ENCODE measurements at places on chromosomes 1 and 21.

DNA sequence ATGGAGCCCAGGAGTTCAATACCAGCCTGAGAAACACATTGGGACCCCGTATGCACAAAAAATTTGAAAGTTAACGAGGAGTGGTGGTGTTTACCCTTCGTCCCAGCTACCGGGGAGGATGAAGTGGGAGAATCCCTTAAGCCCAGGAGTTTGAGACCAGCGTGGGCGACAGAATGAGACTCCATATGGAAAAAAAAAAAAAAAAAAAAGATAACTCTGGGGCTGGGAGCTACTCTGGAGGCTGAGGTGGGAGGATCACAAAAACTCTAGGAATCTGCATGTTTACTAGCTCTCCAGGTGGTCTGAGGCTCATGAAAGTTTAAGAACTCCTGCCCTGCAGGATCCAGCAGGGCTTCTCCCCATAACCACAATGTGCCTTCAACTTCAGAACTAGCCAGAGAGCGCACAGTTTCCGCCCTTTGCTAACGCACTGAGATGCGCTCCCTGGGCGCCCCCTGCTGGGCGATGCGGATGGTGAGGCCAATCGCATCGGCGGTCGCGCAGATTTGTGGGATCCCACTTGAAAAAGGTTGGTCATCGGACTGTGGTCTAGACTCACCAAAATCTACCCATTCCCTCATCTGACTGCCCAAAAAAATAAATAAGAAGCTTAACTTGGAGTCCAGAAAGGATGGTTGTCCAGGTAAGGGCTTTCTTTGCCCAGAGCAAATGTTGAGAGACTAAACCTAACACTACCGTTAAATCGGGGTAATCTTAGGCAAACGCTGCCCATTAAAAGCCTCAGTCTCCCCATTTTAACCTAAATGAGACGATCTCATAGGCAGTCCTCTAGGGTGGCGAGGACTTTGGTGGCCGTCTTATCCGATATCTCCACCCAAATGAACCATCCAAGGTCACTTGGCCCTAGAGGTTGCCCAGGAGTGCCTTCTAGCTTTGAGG is 8.8 kb downstream of the ZNF683 start:
- peaks cover 18% of the 10 kb centered on the region for H3K27me3 ChIP-seq
- no peaks in the 10 kb centered on the region for H3K36me3 ChIP-seq
- peaks cover 39% of the 10 kb centered on the region for H3K4me1 ChIP-seq
- no peak overlapping the region for H3K4me3 ChIP-seq
- peak; percentile 96 for DNase-seq

- no peaks in the 10 kb centered on the region for H3K36me3 ChIP-seq
- no peak overlapping the region for H3K27ac ChIP-seq
- H3K4me1 ChIP-seq, result peaks cover 2% of the 10 kb centered on the region
- peaks cover 39% of the 10 kb centered on the region for H3K27me3 ChIP-seq
- no peak overlapping the region for H3K4me3 ChIP-seq
Observed at GRCh38 chr1:160064746-160065145, 5.2 kb downstream of the KCNJ10 start.

DNA sequence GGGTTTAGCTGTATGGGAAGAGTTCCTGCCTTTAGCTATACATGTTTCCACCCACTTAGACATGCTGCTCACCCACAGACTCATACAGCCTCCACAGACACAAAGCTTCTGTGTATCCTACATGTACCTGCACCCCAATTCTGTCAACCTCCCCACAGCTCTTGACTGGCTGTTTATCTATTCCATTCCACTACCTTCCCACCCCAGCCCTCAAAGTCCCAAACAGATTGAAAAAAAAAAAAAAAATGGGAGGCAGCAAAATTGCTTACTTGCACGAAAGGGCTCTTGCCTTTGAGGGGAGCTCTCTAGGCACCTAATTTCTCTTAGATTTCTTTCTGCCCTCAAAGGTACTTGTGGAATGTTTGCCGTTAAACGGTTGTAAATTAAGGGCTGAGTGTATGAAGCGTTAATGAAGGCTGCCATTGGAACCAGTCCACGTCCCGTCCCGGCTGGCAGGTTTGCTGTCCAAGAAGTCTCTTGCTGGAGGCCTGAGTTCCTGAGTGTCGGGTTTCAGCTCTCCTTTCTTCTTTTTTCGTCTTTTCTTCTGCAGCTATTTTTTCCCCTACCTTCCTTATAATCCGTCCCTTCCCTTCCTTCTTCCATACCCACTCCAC is 43.6 kb downstream of the PBX1 start:
- H3K4me1 ChIP-seq, result no peaks in the 10 kb centered on the region
- no peak for DNase-seq
- H3K27ac ChIP-seq, result no peak overlapping the region
- no peak overlapping the region for H3K4me3 ChIP-seq
- no peaks in the 10 kb centered on the region for H3K36me3 ChIP-seq
- H3K27me3 ChIP-seq, result no peaks in the 10 kb centered on the region

DNA sequence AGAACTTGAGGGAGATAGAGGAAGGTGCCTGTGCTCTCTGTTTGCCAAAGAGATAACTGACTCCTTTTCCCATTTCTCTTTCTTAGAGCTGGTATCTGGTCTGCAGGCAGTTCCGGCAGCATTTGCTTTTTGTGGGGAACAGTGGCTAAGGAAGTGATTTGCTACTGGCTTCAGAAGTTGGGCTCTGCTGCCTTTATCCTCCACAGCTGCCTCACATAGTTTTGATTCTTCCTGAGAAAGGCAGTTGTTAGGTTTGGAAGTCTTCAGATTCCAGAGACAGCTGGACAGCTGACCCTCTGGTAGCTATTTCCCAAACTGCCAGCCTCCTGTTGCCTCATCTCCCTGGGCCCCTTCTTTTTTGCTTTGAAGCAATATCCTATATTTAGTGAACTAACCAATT is 62.6 kb upstream of the MACF1 start:
- H3K4me1 ChIP-seq, result no peaks in the 10 kb centered on the region
- DNase-seq, result no peak
- H3K27ac ChIP-seq, result no peak overlapping the region
- H3K27me3 ChIP-seq, result peaks cover 9% of the 10 kb centered on the region

- no peak overlapping the region for H3K4me3 ChIP-seq
- H3K27me3 ChIP-seq, result no peaks in the 10 kb centered on the region
- peaks cover 58% of the 10 kb centered on the region for H3K36me3 ChIP-seq
- no peak overlapping the region for H3K27ac ChIP-seq
- DNase-seq, result no peak
Observed at GRCh38 chr1:155392898-155393411, 72.3 kb downstream of the RUSC1 start.

DNA sequence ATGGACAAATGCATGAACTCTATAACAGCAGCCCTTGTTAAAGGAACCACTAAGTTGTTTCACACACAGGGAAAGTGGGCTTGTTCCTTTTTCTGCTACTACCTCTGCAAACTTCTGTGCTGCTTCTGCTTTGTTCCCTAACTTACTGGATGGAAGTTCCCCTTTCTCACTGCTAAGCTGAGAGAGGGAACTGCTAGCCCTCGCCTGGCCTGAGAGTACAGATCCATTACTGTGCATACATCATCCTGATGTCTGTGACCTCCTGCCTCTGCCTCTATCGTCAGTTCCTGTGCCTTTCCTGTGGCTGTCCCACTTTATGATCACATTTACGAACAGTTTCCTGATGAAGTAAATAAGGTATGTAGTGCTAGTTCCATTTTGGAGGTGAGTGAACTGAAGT is 3.5 kb downstream of the GNAT2 start:
- peaks cover 31% of the 10 kb centered on the region for H3K4me1 ChIP-seq
- DNase-seq, result peak; percentile 66
- H3K27ac ChIP-seq, result peak overlapping the region; percentile 17
- peaks cover 2% of the 10 kb centered on the region for H3K36me3 ChIP-seq

DNA sequence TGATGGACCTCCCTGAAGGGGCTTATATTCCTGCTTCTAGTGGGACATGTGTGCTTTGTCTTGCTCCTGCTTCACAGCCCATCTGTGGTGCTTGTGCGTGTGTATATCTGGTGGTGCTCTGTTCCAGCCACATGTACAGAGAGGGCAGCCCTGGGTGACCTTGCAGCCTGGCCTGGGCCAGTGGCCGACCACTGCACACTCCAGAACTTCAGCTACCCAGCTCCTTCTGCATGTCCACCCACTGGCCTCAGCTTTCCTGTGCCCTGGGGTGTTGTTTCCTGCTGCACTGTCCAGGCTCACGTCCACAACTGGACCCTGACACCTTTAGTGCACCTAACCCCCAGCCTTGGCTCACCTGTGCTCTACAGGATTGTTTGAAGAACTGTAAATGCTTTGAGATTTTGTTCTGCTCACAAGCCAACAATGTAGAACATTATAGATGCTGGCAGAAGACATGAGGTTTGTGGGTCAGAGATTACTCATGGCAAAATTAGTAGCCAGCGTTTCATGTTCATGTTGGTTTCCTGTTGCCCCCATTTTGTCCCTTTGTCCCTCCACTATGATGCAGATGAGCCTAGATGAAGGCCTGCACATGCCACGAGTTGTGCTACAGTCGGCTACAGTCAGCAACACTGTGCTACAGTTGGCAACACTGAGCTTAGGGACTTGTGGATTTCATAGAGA is 5.3 kb upstream of the S100B start:
- no peaks in the 10 kb centered on the region for H3K36me3 ChIP-seq
- H3K27ac ChIP-seq, result no peak overlapping the region
- no peak overlapping the region for H3K4me3 ChIP-seq
- no peak for DNase-seq
- H3K27me3 ChIP-seq, result peaks cover 15% of the 10 kb centered on the region

Measured in activated CD4-positive, alpha-beta T cell treated with anti-CD3 and anti-CD28 coated beads, Interleukin-2, amount 10 ng/mL, durations not matched to agents 24 days and 14 days (primary cell).